ENCODE measurements at places on chromosomes 6 and 20.

DNA sequence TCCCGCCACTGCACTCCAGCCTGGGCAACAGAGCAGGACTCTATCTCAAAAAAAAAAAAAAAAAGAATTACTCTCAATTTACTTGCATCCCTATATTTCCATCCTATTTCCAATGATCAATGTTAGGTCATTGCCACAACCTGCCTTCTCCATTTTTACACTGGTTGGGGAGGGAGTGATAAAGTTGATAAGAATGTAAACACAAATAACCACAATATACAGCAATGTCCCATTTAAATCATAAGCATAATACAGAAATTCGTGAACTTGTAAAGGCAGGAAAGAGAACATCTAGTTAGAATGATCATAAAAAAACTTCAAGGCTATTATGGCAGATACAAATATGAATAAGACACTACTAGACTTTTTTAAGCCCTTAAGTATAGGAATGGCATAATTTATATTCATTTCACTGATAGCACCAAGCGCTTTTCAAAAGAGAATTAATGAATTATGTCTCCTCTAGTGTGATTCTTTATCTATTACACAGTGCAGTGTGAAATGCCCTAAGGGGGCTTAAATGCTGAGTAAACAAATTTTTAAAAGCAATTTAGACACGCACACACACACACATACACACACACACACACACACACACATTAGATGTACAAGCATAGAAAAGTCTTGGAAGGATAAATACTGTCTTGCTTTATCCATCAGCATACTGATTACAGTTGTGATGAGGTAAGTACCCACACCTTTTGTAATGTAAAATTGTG lies 33.5 kb upstream of the RAB23 start:
- no peak for DNase-seq

GRCh38 chr6:6758915-6759654 lies 170.6 kb downstream of the LY86 start:
- peak; percentile 64 for DNase-seq

GRCh38 chr6:11277275-11278206 lies 45.1 kb upstream of the NEDD9 start:
- peak; percentile 94 for DNase-seq

GRCh38 chr6:162441991-162442390 lies 285.6 kb downstream of the PRKN start:
- no peak for DNase-seq

DNA sequence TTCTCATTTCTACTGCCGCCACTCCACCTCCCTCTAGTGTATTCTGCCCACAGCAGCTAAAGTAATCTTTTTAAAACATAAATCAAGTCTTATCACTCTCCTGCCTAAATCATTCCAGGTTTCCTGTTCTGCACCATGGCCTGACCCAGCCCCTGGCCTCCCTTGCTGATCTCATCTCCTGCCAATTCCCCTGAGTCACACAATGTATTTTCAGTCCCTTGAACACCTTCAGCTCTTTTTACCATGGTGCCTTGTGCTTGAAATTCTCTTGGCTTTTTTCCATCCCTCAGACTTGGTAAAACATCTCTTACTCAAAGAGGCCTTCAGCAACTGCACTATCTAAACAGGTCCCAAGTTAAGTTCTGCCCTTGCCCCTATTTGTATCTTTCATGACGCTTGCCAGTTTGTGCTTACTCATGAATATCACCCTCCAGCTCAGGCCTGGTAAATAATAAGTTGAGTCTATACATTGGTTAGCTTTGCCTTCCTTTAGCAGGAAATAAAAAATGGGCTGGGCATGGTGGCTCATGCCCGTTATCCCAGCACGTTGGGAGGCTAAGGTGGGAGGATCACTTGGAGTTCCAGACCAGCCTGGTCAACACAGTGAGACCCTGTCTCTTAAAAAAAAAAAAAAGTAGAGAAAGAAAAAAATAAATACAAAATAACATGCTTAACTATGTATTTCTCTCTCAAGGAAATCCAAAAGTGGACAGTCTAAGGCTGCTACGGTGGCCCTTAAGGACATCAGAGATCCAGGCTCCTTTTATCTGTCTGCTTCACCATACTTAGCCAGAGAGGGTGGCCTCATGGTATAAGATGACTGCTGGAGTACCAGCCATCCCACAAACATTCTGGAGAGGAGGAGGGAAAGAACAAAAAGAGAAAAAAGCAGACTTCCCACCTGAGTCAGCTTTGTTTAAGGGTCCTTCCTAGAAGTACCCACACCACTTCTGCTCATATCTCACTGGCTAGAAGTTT lies 62.2 kb downstream of the ARFGEF2 start:
- peak; percentile 66 for DNase-seq

DNA sequence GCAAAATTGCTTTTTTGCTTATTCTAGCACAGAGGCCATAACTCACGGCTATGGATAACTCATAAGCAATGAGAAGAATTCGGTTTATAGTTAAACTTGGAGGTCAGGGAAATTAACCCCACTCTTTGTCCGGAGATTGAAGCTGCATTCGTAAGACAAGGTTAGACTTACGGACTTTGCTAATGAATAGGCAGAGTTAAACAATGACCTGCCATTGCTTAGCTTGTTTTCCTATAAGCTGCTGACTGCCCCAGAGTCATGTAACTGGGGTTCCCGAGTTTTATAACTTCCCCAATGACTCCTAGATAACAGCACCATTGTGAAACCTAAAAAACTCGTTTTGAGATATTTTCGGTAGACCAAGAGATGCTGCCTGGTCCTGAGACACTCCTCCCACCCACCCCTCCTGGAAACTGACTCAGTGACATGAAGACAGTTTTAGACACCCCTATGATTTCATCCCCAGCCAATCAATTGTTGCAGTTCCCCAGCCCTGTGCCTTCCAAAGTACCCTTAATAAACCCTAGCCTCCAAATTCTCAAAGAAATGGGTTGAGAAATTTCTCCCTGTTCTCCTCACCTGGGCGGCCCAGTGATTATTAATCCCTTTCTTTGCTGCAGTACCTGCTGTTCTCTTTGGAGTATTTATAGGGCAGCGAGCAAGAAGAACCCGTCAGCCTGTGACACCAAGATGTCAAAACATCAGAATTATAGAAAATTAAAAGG lies 33.1 kb upstream of the MCUR1 start:
- DNase-seq: no peak

GRCh38 chr6:32982702-32983492 lies 14.5 kb downstream of the BRD2 start:
- DNase-seq: no peak

DNA sequence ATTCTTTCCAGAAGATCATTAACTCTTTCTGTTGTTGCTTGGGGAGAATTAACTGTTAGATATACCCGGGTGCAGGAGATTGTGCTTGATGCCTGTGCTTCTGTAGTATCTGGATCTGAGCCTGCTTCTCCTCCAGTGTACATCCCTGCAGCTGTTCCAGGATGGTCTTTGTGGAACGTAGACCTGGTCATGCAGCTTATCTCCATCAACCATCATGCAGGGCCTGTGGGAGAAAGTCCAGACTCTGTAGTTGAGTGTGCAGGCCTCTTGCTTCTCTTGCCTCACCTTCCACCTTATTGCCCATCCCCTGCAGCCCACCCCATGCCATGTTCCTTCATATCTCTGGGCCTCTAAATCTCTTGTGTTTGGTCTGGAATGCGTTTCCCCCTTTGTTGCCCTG lies 75.3 kb upstream of the VSTM2L start:
- no peak for DNase-seq

DNA sequence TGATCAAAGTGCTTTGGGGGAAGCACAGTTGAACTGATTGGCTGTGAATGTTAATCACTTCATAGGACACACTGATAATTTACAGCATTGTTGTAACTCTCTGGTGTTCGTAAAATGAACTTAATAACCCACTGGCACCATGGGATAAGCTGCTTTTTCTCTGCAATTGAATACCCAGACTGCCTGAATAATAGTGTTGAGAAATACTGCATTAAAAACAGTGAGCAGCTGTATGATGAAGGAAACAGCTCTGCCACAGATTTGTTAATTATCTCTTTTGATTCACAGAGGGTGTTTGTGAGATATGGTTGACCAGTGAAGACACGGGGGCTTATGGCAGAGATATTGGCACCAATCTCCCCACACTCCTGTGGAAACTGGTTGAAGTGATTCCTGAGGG lies 420.9 kb downstream of the CDKAL1 start:
- DNase-seq: no peak

- peak; percentile 49 for DNase-seq
Measured at GRCh38 chr6:4872841-4873240, 96.6 kb downstream of the CDYL start.

DNA sequence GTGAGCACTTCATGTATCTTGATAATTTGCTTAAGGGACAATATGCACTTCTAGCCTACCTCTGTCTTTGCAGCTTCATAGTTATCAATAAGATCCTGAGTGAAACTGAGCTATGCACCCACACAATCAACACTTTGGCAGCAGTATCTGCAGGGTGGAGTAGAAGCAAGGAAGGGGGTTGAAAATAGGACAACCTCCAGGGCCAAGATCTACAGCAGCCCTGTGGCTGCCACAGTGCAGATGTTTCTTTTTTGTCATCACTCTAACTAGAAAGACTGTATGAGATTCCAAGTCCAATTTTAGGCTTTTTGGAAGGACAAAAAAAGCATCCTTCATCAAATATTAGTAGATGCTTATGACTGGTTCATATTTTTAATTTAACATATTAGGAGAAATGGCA lies 336.1 kb upstream of the CITED2 start:
- no peak for DNase-seq

DNA sequence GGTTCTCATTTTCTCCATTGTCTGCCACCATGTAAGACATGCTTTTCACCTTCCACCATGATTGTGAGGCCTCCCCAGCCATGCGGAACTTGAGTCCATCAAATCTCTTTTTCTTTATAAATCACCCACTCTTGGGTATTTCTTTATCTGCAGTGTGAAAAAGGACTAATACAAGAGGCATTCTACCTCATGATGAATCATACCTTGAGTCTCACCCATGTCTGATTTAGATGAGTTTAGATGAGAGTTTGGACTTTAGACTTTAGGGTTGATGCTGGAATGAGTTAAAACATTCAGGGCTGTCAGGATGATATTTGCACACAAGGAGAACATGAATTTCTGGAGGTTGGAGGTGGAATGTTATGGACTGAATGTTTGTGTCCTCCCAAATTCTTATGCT lies 545.6 kb downstream of the C6orf118 start:
- DNase-seq: no peak

DNA sequence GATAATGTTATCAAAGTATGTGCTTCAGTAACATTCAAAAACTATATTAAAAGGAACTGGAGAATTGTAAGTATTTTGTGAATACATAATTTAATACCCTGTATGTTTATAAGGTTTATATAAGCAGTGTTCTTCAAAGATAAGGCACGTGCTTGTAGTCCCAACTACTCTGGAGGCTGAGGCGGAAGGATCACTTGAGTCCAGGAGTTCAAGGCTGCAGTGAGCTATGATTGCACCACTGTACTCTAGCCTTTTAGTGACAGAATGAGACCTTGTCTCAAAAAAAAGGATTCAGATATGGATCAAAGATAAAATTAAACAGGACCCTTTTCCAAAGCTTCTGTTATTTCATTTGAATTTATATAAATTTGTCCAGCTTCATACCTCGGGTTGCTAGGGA lies 17.2 kb downstream of the CSE1L start:
- DNase-seq: no peak

DNA sequence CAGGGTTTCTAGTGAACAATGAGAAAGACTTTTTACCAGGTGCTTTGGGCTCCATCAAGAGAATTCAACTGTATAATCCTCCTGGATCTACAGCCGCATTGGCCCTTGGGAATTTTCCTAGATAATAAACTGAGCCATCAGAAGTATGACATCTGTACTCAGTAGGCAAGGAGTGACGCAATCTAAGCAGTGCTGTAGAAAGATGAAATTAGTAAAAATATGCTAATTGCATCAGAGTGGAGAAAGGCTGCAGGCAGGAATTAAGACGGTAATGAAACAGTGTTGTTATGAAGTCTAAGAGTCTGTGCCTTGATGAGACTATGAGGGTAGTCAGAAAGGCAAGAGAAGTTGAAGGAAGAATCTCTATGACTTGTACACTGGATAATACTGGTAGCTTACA lies 507.9 kb upstream of the SOX4 start:
- DNase-seq: no peak

GRCh38 chr6:8435845-8436168 lies 462 bp upstream of the SLC35B3 start:
- DNase-seq: no peak

DNA sequence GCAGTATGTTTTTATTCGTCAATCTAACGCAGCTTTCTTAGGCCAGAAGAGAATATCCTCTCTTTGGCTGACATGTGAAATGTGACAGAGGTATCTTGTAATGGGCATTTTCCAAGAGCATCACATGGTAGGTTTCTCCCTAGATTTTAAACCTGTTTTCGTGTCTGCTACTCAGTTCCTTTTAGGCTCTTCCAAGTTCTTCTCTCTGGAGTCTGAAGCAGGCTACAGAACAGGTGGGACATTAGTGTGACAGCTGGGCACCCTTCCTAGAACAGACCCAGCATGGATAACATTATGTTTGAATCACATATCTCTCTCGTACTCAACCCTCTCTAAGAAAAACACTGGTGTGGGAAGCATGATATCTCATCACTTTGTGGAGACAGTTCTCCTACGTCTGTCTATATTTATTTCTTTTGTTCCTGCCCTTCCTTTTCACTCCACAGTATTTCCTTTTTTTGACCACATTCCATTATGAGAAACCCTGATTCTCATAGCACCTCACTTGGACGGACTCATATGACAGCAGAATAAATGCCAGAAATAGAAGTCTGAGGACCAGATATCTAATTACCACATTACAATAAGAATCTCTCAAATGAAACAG lies 263.4 kb downstream of the NKAIN2 start:
- no peak for DNase-seq

GRCh38 chr6:63259153-63259552 lies 47.9 kb downstream of the FKBP1C start:
- DNase-seq: no peak

- DNase-seq: peak; percentile 38
Measured at GRCh38 chr6:46325561-46326530, 155.1 kb upstream of the ENPP5 start.

DNA sequence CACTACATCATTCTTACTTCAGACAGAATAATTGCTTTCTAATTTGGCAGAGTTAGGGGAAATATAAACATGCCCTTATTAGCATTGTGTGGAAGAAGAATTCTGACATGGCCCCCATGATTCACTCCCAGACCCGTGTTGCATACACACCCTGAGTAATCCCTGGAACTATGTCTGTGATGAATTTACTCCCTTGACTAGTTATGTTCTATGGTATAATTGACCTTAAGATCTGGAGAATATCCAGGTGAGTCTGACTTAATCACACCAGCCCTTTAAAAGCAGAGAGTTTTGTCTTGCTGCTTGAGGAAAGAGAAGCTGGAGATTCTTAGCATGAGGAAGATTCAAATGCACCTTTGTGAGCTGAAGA lies 262.9 kb downstream of the SOX4 start:
- peak; percentile 62 for DNase-seq
